Thoracic aorta (tissue), 2 donors: ENCODE measurements at places on chromosomes 1 and 21.

DNA sequence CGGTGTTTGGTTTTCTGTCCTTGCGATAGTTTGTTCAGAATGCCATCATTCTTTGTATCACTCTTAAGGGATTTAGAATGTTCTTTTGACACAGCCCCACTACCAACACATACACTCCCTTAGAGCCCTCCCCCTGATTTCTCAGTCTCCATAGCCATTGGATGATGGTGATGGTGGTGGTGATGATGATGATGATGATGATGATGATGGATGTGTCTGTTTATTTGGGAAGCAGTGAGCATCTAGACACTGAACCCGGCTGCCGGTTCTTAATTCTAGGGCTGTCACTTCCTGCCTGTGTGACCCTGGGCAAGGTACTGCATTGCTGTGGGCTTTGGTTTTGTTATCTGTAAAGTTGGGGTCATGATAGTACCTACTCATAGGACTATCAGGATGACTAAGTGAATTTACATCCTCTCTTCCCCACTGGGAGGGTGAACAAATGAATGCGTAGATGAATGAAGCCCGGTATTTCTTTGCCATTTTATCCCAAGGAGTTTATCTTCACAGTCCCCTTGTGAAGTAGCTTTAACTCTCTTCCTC lies 100.7 kb downstream of the HUNK start:
- DNase-seq = no peak

DNA sequence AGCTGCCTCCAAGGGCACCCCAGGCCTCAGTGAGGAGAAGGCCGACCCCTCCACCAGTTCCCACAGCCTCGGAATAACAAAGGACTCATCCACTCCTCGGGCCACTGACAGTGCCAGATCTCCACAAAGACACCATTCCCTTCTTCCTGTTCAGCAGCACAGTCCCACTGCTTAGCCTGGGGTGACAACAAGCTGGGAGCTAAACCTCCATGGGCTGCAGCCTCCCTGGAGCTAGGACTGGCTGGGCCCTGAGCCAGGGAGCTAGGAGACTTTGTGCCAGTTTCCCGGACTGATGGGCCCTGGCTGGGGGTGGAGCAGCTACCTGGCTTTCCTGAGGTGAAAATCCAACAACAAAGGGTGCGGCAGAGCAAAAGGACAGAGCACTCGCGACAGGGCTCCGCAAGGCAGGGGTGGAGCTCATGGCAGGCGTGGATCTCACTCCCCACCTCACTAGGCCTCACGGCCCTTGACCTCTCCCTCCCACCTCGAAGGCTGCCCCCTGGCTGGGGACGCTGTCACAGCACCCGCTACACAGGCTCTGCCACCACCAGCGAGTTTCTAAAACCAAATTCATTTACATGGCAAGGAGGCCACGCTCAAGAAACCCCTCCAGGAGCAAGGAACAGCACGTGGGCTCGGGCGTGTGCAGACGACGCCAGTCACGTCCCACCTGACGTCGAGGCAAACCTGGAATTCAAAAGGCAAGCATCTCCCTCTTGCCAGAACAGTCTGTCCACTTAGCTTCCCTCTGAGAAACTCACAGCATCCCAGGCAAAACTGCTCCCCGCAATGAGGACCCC lies 13.8 kb downstream of the SLC35E2B start:
- no peak for DNase-seq

DNA sequence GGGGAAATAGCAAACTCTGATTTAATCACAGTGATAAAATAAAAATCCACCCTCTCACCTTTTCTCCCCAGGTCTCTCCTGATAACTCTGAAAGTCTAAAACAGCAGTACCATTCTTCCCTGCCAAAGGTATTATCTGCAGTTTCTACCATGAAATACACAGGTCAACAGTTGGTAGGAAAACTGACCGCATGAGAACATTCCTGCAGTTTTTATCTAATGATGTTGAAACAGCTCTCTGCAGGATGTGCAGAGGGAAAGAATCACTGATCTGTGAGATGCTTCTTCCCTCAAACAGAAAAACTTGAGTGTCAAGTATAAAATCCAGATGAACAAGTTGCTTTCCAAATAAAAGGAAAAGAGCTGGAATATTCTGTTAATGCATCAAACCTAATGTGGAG lies 39.1 kb downstream of the KCNJ6 start:
- DNase-seq = no peak

DNA sequence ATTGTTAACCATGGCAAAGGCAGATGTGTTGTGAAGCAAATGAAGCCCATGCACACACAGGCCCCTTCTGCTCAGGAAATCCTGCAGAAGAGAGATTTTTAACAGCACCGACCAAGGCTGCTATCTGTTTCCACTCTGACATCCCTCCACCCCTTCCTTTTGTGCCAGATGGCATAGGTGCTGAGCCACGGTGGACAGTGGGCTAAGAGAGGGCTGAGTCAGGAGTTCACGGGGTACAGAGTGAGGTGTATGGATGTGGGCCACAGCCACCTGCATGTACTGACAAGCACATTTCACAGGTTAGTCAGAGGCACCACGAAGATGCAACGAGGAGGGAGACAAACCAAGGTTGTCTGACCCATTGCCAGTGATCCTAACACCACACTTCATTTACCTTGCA lies 9.5 kb downstream of the RSPH1 start:
- no peak for DNase-seq

DNA sequence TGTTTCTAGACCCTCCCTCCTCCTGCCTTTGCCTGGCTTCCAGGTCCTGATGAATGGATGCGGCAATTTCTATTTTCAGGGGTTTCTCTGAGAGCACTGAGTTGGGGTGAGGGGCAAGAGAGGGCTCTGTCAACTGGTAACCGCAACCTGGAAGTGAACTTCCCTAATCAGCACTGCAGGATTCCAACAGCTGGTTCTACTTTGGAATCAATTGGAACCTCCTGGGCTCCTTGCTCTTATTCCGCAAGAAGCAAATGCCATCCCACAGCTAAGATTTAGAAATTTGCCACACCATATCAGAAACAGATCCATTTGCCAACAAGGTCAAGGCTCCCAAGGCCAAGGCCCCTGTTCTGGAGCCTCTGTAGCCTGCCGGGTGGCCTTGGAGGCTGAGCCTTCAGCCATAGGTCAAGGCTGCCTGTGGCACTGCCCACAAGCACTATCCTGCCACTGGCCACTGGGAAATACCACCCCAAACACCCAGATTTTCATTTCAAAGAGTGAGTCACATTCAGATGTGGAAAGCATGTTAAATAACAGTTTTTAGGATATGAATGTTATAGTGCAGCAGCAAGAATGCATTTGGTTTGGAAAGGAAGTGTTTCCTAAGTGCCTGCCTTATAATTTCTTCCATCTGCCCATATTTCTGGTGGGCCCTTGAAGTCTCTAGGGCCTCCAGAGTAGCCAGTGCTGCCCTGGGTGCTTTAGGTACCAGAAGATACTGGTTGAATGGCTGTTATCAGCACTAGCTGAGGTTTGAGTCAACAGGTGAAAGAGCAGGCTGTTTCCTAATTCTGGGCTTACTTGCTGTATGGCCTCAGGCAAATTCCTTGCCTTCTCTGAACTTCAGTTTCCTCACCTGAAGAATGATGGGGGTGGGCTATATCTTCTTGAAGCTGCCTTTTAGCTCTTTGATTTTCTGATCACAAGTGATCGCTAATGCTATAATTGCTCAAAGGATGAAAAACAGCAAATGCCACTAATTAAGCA lies 56.3 kb upstream of the JUN start:
- DNase-seq = no peak

GRCh38 chr1:200959411-200959921 lies 64.0 kb downstream of the KIF21B start:
- DNase-seq = no peak

DNA sequence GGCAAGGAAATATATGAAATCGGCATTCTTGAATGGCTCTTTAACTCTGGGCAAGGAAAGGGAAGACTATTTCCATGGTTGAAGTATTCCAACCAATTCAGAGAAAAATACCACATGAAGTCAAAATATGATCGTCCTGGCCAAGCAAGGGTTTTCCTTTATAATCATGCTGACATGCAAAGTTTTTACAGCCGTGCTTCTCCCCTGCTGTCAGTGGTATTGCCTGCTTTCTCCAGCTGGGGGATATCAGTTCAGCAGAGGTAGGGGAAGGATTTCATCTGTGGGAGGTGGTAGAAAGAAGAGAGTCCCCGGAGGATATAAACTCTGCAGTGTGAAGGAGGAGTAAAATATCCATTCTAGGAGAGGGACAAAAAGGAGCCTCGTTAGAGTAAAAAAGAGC lies 322.8 kb downstream of the PAPPA2 start:
- no peak for DNase-seq

GRCh38 chr1:178345238-178345637 lies 151.5 kb downstream of the CLEC20A start:
- no peak for DNase-seq

- no peak for DNase-seq
These were observed 28.8 kb upstream of the ZBTB21 start for GRCh38 chr21:42038826-42039425.

DNA sequence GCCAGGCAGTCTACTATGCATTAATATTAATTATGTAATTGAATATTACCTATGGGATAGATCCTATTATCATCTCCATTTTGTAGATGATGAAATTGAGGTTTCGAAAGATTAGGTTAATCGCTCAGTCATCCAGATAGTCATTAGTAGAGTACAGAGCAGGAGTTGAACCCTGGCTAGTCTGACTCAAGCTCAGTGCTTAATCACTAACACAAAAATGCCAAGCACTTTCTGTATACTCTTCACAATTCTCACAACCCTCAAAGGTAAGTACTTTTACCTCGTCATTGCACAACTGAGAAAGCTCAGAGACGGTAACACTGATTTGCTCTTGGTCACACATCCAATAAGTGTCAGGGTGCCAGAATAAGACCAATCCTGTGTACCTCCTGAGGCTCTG lies 280.2 kb upstream of the PLXNA2 start:
- no peak for DNase-seq

- no peak for DNase-seq
These were observed 9.6 kb upstream of the ECM1 start for GRCh38 chr1:150498342-150498741.

DNA sequence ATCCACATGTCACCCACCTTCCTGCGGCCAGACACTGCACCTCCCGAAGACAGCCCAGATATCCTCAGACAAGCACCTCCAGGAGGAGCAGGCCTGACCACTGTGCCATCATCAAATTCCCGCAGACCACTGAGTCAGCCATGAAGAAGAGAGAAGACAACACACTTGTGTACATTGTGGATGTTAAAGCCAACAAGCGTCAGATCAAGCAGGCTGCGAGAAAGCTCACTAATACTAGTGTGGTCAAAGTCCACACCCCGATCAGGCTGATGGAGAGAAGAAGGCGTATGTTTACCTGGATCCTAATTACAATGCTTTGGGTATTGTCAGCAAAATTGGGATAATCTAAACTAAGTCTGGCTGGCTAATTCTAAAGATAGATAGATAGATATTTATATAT lies 41.4 kb upstream of the BECN2 start:
- no peak for DNase-seq

DNA sequence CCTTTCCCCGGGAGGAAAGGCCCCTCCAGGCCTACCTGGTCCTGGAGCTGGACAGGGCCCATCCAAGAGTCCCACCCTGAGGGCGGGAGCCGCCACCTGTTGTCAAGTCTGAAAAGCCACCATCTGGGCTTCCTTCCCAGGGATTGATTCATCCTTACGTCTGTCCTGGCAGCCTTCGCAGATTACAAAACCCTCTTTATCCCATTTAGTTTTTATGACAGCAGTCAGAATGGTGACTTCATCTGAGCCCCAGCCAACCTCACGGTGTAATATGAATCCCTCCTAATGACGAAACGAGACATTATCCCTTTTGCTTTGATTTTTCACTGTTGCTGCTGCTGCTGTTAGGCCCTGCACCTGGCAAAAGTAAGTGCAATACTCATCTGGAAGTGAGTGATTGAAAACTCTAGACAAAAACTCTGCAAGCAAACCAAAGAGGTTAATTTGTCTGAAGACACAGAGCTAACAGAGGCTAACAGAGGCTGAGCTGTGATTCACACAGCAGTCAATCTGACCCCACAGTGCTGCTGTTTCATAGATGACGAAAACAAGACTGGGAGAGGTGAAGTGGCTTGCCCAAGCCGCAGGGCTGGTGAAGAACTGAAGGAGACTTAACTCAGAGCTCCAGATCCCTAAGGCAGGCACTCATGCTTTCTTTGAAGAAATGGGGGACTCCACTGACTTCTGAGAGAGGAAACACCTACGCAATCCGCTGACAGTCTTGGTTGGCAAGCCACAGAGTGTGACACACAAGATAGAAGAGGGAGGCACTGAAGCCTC lies 30.0 kb upstream of the S100A7 start:
- peak; percentile 74 for DNase-seq

DNA sequence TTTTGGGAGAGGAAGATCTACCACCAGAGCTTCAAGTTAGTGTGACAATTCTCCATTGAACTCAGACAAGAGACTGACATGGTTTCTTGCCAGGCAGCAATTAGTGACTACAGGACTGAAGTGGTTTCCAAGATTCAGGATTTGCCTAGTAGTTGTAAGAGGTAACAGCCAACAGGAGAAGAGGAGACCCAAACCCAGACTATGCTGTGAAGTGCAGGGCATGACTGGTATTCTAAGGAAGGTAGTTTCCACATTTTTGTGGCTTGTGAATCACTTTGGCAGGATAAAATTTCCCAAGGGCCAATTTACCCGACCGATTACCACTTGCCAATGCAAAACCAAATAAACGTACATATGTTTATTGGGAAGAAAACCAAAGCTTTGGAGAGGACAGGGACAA lies 14.7 kb upstream of the RAP1A start:
- no peak for DNase-seq

- no peak for DNase-seq
These were observed 28.2 kb upstream of the FCRL4 start for GRCh38 chr1:157626099-157626498.

GRCh38 chr1:77961392-77961791 lies 17.5 kb downstream of the FUBP1 start:
- DNase-seq = no peak

DNA sequence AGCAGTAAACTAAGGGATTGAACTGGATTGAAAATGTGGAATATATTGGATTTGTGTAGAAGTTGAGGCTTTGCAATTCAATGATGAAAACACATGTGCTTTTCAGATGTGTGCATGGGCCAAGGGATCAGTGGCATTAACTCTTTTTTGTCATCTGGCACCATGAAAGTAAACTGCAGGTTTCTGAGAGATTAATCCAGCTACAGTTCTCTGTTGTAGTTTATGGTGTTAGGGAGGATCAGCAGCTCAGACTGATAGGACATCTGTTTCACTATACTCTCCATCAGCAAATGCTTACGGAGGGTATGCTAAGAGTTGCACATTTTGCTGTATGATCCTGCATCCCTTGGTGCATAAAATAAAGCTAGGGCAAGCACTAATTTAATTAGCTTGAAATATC lies 82.6 kb downstream of the C1orf21 start:
- no peak for DNase-seq

GRCh38 chr1:61169045-61169444 lies 86.7 kb downstream of the NFIA start:
- DNase-seq = no peak

GRCh38 chr1:12126781-12127180 lies 40.0 kb upstream of the TNFRSF1B start:
- no peak for DNase-seq
